ENCODE measurements at places on chromosomes 16 and 17. TPM values are rescaled to one million over a fixed set of nuclear protein-coding genes. Genes with fewer than 3 reads are reported as not detected.

Gene KSR1
- 38.3 TPM for total RNA-seq

Gene MYL4
- total RNA-seq, result 0.77 TPM

Gene GAST
- total RNA-seq, result not detected

Gene CBX2
- total RNA-seq, result 1.3 TPM

Gene TMC7
- total RNA-seq, result 0.77 TPM

Gene KRT39
- 0.28 TPM for total RNA-seq

Gene PRDM7
- not detected for total RNA-seq

Gene ASPA
- total RNA-seq, result 0.85 TPM

Gene PARD6A
- total RNA-seq, result 1.1 TPM

Gene PDIA2
- total RNA-seq, result not detected

Gene CCL18
- not detected for total RNA-seq

Gene CHST5
- total RNA-seq, result not detected

Gene GAS2L2
- not detected for total RNA-seq

Gene FTO
- total RNA-seq, result 79.0 TPM

Gene HAP1
- total RNA-seq, result under 0.01 TPM

Gene TRIM25
- 21.7 TPM for total RNA-seq

Gene WNT9B
- not detected for total RNA-seq

Gene KRT13
- total RNA-seq, result 0.58 TPM

Gene CLEC18A
- total RNA-seq, result under 0.01 TPM

Gene FADS6
- total RNA-seq, result not detected

Gene CASKIN2
- 3.5 TPM for total RNA-seq

Gene CLDN7
- 1.7 TPM for total RNA-seq

Gene CTRB1
- total RNA-seq, result not detected

Gene CRHR1
- not detected for total RNA-seq

Measured in regular cardiac myocyte (primary cell).